ENCODE measurements at places on chromosomes 7 and 10.
A peak's percentile ranks its signal among the peaks of the same experiment; 100 is the strongest.

GRCh38 chr10:62733654-62734293 is 70.7 kb upstream of the ADO start:
- DNase-seq, result no peak

DNA sequence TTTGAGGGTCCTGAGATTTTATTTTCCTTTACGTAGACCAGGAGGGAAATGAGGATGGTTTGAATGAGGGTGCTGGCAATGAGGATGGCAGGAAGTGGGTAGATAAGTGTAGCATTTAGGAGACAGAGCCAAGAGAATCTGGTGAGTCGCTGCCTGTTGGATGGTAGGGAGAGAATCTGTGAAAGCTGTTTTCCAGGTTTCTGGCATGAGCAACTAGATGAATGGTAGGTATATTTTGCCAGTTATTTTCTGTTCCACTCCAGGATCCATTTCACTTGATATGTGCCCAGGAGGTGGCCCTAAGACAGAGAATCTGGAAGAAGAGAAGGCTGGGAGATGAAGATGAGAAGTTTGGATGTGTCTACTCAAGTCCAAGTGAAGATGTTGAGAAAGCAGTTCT is 63.3 kb upstream of the VIPR2 start:
- DNase-seq, result no peak

DNA sequence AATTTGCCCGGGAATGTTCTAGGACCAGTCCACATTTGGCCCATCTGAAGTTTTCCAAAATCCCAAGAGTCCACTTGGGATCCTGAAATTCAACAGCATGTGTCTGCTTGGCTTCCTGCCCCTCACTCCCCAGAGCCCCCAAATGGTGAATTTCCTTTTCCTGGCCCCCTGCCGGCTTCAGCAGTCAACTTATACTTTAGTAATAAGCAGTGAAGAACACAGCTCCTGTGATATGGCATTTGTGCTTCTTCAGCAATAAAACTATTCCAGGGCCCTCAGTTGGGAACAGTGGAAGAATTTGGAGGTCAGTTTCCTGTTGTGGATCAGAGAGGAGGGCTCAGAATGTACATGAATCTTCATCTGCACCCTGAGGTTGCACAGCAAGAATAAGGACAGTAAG is 51.1 kb downstream of the PRF1 start:
- DNase-seq, result no peak

- DNase-seq, result peak; percentile 78
These were observed 739 bp upstream of the MEST start for GRCh38 chr7:130490888-130491804.

All from hematopoietic multipotent progenitor cell treated with erythropoietin and hydrocortisone succinate and interleukin-3 and kit ligand, for 4 days (in vitro differentiated cells).